Natural killer cell (primary cell): ENCODE measurements at places on chromosomes 13 and 19. TPM values are rescaled to one million over a fixed set of nuclear protein-coding genes. Genes with fewer than 3 reads are reported as not detected.

GRCh38 chr19:48290771-48291488 is 21.0 kb downstream of the ZNF114 start:
- H3K36me3 ChIP-seq, result no peaks in the 10 kb centered on the region
- H3K27ac ChIP-seq, result no peak overlapping the region
- H3K4me3 ChIP-seq, result peak overlapping the region; percentile 47
- peak; percentile 64 for DNase-seq
- H3K4me1 ChIP-seq, result peaks cover 11% of the 10 kb centered on the region
- H3K27me3 ChIP-seq, result peaks cover 3% of the 10 kb centered on the region

- no peak overlapping the region for H3K27ac ChIP-seq
- no peak overlapping the region for H3K4me3 ChIP-seq
- peaks cover 2% of the 10 kb centered on the region for H3K36me3 ChIP-seq
- peaks cover 16% of the 10 kb centered on the region for H3K4me1 ChIP-seq
- no peak for DNase-seq
- H3K27me3 ChIP-seq, result no peaks in the 10 kb centered on the region
Measured at GRCh38 chr19:35773020-35773806, 2.2 kb upstream of the ARHGAP33 start.

DNA sequence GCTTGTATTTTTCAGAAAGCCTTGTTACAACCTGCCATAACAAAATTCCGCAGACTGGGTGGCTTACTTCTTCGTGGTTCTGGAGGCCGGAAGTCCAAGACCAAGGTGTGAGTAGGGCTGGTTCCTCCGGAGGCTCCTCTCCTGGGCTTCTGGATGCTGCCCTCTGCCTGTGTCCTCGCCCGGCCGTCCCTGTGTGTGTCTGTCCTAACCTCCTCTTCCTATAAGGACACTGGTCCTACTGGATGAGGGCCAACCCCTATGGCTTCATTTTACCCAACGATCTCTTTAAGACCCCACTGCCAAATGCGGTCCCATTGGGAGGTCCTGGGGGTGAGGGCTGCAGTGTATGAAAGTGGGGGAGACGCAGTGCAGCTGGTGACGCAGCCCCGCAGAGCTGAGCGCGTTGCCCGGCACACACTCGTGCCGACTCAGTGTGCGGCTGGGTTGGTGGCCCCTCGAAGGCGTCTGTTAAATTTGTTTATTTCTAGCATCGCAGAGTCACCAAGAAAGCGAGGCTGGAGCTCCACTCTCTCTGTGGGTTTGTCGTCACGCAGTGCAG is 116.7 kb downstream of the SOX1 start:
- no peak overlapping the region for H3K4me3 ChIP-seq
- H3K36me3 ChIP-seq, result no peaks in the 10 kb centered on the region
- H3K27ac ChIP-seq, result no peak overlapping the region
- H3K4me1 ChIP-seq, result no peaks in the 10 kb centered on the region
- DNase-seq, result no peak

DNA sequence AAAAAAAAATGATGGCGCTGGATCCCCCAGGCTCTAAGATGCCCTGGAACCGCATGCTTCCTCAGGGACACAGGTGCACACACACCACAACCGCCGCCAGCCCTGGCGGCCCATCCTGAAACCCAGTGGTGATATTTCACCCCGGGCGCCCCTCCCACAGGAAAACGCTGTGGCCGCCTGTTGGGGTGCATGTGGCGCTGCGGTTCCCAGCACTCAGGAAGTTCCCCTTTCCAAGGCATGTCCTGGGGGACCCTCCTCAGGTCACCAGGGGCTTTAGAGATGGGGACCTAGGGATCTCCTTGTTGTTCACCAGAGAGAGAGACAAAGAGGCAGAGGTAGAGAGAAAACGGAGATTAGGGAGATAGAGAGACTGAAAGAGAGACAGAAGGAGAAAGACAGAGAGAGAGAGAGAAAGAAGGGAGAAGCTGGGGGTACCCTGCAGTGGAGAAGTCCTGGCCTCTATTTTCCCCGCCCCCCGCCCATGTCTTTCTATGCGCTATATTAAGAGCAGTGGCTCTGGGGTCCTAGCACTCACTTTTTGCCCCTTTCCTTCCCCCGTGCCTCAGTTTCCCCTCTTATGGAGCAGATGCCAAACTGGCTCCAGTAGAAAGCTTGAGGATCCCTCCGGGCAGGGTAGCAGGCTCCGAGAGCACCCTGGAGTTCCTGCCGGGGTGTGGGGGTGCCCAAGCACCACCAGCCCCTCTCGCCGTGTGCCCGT is 2.3 kb downstream of the ADGRE2 start:
- H3K27me3 ChIP-seq, result peaks cover 7% of the 10 kb centered on the region
- no peaks in the 10 kb centered on the region for H3K36me3 ChIP-seq
- no peak overlapping the region for H3K27ac ChIP-seq
- H3K4me1 ChIP-seq, result peaks cover 23% of the 10 kb centered on the region
- peak overlapping the region; percentile 41 for H3K4me3 ChIP-seq

Gene MCF2L
- 3.0 TPM for total RNA-seq

Gene ZNF575
- 1.9 TPM for total RNA-seq

Gene FIZ1
- total RNA-seq, result 18.2 TPM

Gene HSPB6
- not detected for total RNA-seq
